ENCODE measurements at places on chromosomes 7 and 10.

GRCh38 chr7:141442781-141443180, 108.4 kb upstream of the AGK start:
- ATAC-seq, result no peak

DNA sequence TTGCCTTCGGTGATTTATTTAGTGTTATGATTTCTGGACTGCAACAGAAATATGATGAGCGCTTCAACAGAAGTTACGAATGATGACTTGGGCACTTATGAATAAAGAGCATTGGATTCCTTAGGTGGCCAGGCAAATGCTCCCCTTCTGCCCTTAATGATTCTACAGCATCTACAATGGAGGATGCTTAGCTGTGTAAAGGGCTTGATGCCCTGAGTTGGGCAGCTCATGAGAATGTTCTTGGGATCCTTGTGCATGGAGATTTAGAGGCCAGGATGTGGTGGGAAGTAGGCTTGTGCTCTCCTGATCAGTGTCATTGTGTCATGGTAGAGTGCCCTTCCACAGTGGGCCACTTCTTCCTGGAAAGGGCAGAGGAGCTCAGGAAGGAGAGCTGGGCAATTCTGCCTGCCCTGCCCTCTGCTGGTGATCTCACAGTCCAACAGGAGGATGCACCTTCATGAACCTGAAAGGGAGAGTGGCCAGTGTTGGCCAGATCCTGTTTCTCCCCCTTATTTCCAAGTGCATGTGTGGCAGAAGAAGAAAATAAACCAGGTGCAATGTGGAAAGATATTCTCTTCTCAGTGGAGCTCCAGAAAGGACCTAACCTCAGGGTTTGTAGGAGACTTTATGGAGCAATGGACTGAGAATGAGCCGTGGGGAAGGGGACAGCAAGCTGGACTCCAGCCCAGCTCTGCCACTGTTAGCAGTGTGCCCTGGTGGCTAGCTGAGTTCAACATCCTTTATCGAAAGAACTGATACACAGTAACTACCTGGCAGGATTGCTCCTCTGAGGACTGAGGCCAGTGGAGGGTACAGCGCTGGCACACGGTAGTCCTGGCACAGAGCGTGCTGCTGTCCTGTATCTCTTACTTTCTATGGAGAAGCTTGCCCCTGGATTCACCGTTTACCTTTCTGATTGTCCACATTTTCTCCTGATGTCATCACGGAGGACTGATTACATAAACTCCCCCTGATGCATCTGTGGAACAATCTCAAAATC, 182.9 kb downstream of the BMPER start:
- peak; percentile 91 for ATAC-seq

DNA sequence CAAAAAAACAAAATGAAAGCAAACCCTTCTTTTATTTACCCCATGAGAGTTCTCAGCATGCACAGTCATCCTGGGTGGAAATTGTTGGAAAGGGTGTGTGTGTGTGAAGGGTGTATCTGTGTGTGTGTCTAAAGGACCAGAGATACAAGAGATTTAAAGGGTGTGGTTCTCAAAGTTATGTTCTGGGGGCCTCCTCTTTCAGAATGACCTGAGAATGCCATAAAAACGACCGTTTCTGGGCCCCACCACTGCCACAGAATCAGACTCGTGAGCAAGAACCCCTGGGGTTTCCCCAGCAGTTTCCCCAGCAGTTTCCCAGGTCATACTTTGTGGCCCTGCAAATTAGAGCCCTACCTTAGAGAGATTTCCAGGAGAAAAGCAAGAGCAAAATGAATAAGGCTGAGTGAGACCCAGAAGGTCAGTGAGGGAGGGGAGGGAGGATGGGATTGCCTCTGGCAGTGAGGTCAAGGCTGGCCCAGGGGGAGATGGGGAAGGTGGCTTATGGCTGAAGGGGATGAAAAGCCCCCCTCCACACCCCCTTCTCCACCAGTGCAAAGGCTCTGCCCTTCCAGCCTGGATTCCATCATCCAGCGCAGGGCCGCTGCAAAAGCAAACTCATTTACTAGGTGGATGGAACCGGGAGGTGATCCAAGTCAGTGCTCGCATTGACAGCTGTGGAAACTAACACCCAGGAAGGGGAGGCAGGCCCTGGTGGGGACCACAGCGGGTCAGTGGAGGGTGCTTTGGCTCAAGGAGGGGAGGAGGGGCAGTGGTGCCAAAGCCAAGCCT, 10.2 kb downstream of the PYROXD2 start:
- peak; percentile 50 for ATAC-seq

DNA sequence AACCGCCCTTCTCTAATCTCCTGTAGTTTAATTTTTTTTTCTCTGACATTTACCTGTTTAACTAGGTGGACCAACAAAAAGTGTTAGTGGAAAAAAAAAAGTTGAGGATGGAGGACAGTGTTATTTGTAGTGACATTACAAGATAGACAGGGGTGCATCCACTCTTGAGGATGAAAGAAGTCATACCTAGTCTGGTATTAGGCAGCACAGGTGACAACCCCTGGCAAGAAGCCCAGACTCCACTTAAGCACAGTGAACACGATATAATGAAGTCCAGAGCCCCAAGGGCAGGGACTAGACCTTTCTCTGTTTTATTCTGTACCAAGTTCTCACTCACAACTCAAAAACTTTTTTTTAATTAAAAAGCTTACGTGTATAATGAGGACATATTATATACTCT, 268.4 kb downstream of the GPR37 start:
- ATAC-seq, result no peak

GRCh38 chr10:132375795-132376297, 21.2 kb upstream of the PWWP2B start:
- peak; percentile 39 for ATAC-seq

- ATAC-seq, result no peak
Observed at GRCh38 chr7:100443096-100443840, 7.0 kb upstream of the PPP1R35 start.

DNA sequence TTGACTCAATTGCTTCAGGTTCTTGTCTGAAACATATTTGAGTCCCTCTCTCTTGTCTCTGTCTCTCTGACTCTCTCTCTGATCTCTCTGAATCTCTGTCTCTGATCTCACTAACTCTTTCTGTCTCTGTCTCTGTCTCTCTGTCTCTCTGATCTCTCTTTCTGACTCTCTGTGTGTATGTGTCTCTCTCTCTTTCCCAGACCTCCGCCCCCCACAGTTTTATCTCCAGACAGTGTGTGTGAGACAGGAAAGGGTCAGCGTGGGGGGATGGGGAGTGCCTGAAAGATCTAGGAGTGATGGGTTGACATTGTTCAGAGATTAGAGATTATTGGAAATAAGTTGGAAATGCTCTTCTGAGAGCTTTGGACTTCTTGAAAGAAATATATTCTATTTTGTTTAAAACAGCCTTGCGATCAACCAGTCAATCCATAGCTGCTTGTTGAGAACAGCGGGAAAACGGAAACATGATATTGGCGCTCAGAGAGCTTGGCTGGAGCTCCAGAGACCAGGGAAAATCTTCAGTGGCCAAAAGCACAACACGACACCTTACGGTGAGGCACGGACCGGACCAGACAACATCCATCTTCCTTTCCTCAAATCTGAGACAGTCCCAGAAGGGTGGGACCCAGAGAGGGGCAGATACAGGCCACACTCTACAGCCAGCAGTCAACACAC, 35.5 kb downstream of the CALML3 start:
- ATAC-seq, result no peak

DNA sequence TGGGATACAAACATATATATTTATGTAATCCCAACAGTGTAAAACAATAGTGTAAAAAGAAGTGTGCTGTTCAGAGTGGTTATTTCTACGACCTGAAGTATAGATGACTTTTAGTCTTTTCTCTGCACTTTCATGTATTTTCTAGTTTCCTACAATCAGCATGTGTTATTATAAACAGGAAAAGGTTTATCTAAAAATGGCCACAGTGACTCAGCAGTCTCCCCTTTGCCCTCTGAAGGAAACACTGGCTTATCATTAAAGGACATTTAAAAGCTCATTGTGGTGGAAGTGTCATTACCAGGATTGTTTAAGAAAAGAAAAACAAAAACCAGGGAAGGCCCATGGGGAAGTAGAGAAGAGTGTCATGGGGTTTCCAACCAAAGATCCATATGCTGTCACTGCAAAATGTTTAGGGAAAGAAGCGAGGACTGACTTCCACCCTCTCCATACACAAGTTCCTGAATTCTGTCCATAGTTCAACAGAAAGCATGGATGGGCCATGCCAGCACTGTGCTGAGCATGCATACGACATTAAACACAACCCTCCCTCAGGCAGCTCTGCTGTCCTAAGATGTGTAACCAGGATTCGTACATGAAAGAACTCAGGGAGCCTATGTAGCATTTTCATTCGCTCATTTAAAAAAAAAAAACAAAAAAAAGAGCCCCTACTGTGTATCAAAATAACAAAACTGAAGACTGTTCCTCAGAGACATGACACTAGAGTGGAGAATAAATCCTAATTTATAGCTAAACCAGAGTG, 10.2 kb downstream of the CYREN start:
- no peak for ATAC-seq

GRCh38 chr7:13050703-13051102, 363.3 kb downstream of the ARL4A start:
- no peak for ATAC-seq

- no peak for ATAC-seq
Observed at GRCh38 chr7:27548304-27548703, 114.4 kb downstream of the HIBADH start.

- ATAC-seq, result peak; percentile 38
Observed at GRCh38 chr7:23293500-23294073, 5.6 kb upstream of the MALSU1 start.

GRCh38 chr10:92208736-92209135, 82.1 kb downstream of the CPEB3 start:
- no peak for ATAC-seq

DNA sequence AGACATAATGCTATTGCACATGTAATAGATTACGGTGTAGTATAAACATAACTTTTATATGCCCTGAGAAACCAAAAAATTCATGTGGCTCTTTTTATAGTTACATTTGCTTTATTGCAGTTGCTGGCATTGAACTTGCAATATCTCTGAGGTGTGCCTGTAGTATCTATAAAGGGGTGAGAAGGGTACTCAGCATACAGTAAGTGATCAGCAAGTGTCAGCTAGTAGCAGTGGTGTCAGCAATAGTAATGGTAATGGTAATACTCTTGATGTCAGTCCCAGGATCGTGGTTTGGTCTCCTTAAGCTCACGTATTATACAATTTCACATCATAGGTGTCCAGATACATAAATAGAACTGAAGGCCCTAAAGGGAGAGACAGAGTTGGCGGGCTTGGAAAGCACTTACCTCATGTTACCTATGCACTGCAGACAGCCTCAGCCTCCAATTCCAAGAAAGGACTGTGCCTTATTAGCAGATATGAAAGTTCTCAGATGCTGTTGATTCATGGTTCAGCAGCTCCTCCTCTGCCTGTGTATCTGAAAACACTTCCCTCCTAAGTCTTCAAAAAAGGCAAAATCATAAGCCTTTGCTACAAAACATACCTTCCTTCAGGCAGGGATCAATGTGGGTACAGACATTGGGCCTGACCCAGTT, 6.6 kb upstream of the GIMAP7 start:
- no peak for ATAC-seq

DNA sequence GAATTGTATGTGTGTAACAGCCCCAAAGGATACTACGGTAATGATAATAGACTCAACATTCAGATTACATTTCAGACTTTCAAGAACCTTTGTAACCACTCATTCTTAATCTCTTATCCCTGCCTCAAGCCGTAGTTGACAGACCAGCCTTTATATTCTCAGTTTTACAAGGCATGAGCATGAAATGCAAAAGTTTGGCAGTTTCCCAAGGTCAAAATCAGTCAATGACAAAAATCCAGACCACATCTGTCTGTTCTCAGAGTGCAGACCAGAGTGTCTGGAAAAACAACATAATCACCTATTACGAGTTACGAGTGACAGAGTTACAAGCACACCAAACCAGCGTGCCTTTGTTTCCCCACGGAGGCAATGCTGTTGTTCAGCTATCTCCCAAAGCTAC, 178.6 kb upstream of the LRGUK start:
- no peak for ATAC-seq

DNA sequence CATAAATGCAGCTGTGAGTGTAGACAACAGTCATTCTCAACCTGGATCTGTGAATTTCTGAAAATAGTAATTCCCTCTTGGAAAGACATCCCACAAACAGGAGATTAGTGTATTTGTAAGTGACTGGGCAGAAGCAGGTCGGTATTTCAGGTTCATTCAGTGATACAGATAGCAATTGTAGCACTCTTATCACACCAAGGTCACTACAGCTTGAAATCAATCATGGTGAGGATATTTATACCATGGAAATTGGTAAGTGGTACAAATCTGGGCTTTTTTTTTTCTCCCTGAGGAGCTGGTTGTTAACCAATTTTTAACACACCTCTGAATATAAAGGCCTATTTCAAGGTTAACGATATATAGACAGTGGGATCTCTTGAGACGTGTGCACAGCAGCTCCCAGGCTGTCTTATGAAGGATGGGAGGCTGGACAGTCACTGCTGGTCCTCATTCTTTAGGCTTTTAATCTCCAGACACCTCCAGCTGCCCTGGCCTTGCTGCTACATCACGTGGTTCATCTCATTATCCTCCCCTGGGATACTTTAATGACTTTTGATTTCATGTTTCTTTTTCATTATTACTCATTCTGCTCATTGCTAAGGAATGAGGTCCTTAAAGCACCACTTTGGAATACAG, 87.1 kb downstream of the ITGA8 start:
- ATAC-seq, result no peak

DNA sequence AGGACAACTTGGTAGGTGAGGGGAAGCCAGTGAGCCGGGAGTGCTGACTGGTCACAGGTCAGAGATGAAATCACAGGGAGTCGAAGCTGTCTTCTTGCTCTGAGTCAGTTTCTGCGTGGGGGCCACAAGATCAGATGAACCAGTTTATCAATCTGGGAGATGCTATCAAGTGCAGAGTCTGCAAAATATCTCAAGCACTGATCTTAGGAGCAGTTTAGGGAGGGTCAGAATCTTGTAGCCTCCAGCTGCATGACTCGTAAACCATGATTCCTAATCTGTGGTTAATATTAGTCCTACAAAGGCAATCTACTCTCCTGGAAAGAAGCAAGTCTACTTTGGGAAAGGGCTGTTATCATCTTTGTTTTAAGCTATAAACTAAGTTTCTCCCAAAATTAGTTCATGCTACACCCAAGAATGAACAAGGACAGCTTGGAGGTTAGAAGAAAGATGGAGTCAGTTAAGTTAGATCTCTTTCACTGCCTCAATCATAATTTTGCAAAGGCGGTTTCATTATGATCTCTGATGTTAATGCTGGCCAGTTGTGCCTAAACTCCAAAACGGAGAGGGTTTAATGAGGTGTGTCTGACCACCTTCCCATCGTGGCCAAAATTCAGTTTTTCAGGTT, 8.4 kb upstream of the LMOD2 start:
- ATAC-seq, result no peak

- ATAC-seq, result no peak
Observed at GRCh38 chr7:102447311-102447710, 13.9 kb downstream of the ORAI2 start.

GRCh38 chr7:11436316-11436715, 395.7 kb downstream of the THSD7A start:
- ATAC-seq, result no peak
